ENCODE measurements at places on chromosomes 6 and 20.

DNA sequence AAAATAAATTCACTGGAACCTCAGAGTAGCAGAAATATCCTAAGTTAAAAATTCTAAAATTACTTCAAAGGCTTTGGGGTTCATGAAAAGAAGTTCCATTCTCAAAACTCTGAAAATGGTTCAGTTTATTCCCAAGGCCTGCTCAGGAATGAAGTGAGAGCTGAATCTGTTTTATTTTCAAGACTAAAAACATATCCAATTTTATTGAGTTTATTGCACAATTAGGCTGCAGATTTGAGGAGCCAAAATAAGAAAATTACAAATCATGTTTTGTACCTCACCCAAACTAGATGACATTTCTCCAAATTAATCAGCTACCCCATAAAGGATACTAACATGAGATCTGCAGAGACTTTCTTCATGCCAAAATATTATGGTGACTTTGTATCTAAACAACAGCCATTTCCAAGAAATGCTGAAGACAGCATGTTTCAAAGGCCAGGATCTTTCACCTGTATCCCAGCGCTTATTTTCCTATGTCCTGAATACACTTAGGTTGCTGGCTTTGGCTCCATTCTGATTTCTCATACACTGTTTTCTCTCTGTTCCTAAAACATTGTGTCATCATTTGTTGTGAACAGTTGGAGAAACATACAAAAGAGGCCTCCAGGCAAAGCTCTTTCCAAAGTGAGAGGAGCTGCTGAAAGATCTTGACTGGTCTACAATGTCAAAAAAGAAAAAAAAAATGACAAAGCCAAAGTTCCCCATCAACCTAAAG, 85.7 kb upstream of the F13A1 start:
- no peak for DNase-seq

DNA sequence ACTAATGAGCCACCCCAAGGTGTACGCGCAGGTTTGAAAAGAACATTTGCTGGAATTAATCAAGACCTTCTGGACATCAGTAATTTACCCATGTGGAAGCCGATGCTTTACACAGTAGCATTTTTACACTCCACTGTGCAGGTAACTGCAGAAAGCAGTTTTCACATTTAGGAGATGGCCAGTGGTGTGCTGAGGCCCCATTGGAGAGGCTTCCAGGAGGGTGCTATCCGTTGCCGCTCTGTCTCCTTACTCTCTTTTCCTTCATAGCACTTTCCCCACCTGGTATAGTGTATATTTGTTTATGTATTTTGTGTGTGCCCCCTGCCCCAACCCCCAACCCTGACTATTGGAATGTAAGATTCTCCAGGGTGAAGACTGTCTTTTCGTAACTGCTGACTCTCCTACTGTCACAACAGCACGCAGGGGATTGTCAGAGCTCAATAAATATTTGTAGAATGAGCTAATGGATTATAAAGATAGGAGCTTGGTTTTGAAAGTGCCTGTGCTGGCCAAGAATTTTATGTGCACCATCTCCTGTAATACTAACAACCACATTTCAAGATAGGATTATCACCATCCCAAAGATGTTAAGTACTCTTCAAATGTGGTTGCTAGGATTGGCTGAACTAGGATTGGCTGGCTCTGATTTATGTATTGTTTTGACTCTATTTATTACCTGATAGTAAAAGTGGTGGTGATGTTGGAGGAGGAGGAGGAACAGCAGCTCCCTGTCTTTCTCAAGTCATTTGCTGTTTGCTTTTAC, 74.0 kb upstream of the GLP1R start:
- no peak for DNase-seq

- DNase-seq: no peak
These were observed 351.4 kb upstream of the CDH4 start for GRCh38 chr20:60900618-60901017.

DNA sequence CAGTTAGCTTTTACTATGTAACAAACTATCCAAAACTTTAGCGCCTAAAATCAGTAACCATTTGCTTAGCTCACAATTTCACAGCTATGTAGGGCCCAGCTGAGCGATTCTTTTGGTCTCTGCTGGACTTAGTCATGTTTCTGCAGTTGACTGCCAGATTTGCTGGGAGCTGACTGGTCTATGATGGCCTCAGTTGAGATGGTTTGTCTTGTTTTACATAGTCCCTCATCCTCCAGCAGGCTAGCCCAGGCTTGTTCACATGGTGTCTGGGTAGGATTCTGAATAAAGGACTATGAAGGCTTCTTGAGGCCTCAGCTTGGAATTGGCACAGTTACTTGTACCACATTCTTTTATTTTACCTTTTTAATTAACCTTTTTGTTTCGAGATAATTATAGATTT, 247.8 kb upstream of the CHD6 start:
- no peak for DNase-seq
